Pancreas (tissue), 10 donors: ENCODE measurements at places on chromosomes 5 and 9. TPM values are rescaled to one million over a fixed set of nuclear protein-coding genes. Genes with fewer than 3 reads are reported as not detected.

- H3K4me1 ChIP-seq = no peaks in the 10 kb centered on the region
- no peaks in the 10 kb centered on the region for H3K36me3 ChIP-seq
- H3K27ac ChIP-seq = no peak overlapping the region
- no peak for DNase-seq
Observed at GRCh38 chr5:53434541-53434940, 45.9 kb upstream of the FST start.

- H3K36me3 ChIP-seq = no peaks in the 10 kb centered on the region
- H3K27ac ChIP-seq = no peak overlapping the region
- H3K4me1 ChIP-seq = no peaks in the 10 kb centered on the region
- no peaks in the 10 kb centered on the region for H3K27me3 ChIP-seq
Observed at GRCh38 chr9:79378107-79378506, 193.7 kb upstream of the TLE4 start.

DNA sequence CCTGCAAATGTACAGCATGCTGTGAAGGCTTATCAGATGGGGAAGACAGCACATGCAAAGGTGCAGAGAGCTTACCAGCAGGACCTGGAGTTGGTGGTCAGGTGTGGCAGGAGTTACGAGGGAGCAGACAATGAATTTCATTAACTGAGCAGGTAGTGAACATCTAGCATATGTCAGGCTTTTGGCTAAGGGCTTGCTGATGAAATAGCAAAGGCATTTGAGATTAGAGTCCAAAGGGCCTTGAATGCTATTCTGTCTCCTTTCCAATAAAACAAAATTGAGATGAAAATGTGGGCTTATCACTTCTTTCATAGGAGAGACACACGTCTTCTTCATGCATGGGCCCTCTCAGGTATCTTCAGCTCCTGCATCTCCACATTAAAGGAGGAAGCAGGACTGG lies 36.6 kb upstream of the PPARGC1B start:
- H3K4me3 ChIP-seq = no peak overlapping the region
- H3K27me3 ChIP-seq = no peaks in the 10 kb centered on the region
- H3K36me3 ChIP-seq = no peaks in the 10 kb centered on the region

The PCDHGB5 gene
- 4.3 TPM for total RNA-seq

The COX7C gene
- 274 TPM for total RNA-seq

DNA sequence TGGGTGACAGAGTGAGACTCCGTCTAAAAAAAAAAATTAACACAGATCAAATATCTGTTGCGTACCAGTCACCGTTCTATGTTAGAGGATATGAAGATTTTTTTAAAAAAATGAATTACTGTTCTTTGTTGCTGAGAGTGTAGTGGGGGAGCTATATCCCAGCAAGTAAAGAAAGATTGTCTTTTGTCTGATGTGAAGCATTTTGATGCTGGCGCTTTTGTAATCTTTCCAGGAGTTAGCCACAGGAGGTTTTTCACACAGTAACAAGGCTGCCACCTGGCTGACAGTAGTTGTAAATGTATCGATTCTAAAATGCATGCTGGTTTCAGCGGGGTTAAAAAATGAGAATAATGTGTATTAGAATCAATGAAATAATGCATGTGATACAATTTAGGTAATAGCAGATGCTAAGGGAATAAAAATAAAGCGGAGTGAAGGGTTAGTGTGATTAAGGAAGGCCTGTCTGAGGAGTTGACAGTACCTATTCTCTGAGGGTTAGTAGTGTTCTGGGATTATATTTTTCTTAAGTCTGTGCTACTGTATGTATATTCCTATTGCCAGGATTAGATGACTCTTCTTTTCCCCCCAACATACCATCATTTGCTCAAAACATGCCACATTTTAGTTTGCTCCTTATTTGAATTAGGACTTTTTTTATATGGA lies 3.4 kb downstream of the LMNB1 start:
- no peaks in the 10 kb centered on the region for H3K36me3 ChIP-seq
- no peak overlapping the region for H3K4me3 ChIP-seq
- no peak overlapping the region for H3K27ac ChIP-seq
- no peaks in the 10 kb centered on the region for H3K27me3 ChIP-seq

- no peaks in the 10 kb centered on the region for H3K27me3 ChIP-seq
- no peak overlapping the region for H3K4me3 ChIP-seq
- no peaks in the 10 kb centered on the region for H3K36me3 ChIP-seq
- DNase-seq = no peak
Observed at GRCh38 chr5:154412316-154412715, 33.5 kb upstream of the SAP30L start.

The EDIL3 gene
- 4.9 TPM for total RNA-seq

GRCh38 chr9:76298521-76299144 lies 95.6 kb downstream of the RFK start:
- no peaks in the 10 kb centered on the region for H3K27me3 ChIP-seq
- H3K27ac ChIP-seq = no peak overlapping the region
- no peak overlapping the region for H3K4me3 ChIP-seq
- H3K4me1 ChIP-seq = no peaks in the 10 kb centered on the region
- no peaks in the 10 kb centered on the region for H3K36me3 ChIP-seq
- DNase-seq = no peak

GRCh38 chr5:135400866-135401265 lies 1.8 kb upstream of the MACROH2A1 start:
- H3K4me1 ChIP-seq = peaks cover 14% of the 10 kb centered on the region
- no peak overlapping the region for H3K4me3 ChIP-seq
- no peaks in the 10 kb centered on the region for H3K36me3 ChIP-seq
